ENCODE measurements at places on chromosomes 6 and 20.
A peak's percentile ranks its signal among the peaks of the same experiment; 100 is the strongest.

- DNase-seq, result no peak
Measured at GRCh38 chr6:163738725-163739407, 324.3 kb downstream of the QKI start.

DNA sequence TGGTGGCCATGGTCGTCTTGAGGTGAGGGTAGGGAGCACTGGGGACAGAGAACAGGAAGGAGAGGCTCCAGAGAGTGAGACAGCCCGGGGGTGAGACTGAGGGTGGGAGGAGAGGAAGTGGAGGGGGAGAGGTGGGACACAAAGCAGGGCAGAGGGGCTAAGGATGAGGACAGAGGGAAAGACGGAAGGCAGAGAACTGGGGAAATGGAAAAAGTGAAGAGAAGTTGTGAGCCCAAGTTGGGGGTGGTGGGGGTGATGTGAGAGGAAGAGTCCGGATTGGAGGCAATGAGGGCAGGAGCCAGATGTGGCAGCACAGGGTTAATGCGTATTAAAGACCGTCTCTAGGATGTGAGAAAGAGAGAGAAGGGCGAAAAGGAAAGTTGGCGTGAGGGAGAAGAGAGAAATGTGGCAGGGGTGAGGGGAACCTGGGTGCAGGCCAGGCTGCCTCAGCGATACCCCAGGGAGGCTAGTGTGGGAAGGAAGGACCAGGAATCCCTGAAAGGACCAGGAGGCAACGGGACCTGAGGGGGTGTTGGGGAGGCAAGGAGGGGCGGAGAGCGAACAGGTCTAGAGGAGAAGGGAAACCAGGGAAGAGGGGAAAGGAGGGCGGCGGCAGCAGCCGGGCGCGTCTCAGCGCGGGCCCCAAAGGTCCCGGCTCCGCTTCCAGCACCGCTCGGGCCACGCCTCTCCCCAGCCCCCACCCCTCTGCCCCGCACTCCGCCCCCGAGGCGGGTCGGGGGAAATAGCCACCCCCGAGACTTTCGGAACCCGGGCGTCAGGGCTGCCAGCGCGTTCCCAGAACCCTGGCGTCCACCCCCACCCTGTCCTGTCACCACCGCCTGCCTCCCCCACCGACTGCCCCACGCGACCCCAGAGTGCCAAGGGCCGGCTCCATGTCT lies at the start of gene PPP1R18:
Gene PPP1R18, minus strand, starts transcription at position 637 of the 899 bp plus-strand sequence. Its CDS starts 627 bp downstream, at position 10.
- peak; percentile 46 for DNase-seq

GRCh38 chr6:68654134-68654533 lies 19.1 kb downstream of the ADGRB3 start:
- DNase-seq, result no peak

GRCh38 chr20:16098890-16099639 lies 474.2 kb downstream of the KIF16B start:
- DNase-seq, result no peak

- DNase-seq, result no peak
Measured at GRCh38 chr6:7615611-7616383, 25.8 kb downstream of the SNRNP48 start.

DNA sequence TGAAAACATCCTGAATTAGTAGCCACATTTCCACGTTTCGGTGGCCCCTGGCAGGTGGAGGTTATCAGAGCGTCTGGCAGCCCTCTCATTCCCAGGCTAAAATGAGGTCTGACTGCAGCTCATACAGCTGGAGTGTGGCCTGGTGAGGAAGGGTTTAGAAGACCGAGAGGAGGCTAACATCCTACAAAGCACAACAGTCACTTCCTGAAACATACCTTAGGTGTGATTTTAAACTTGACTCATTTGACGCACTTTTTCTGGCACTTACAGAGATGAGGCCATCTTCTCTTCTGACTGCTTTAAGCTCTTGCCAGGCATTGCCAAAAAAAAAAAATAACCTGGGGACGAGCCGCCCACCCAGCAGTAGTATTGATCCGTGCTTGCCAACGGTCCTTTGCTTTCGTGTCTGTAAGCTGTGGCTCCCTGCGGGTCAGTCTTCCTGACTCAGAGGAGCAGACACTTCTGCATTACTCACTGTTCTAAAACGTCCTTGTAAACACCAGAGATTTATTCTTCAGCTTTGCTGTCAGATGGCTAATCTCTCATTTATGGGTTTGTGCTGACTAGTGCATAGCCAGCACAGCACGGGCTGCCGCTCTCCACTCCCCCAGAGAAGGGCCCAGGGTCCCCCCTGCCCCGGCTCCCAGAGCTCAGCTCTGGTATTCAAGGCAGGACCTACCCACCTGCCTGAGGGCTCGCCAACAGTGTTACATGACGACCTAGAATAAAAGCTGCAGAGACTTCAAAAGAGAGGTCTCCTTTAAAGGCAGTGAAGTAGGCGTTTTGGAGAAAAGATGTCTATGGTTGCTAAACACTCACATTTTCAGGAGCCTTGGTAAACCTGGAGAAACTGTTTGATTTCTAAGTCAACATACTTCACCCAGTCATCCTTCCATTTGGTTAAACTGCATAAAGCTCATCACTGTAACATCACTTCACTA lies 78.5 kb upstream of the FRMD1 start:
- DNase-seq, result no peak

DNA sequence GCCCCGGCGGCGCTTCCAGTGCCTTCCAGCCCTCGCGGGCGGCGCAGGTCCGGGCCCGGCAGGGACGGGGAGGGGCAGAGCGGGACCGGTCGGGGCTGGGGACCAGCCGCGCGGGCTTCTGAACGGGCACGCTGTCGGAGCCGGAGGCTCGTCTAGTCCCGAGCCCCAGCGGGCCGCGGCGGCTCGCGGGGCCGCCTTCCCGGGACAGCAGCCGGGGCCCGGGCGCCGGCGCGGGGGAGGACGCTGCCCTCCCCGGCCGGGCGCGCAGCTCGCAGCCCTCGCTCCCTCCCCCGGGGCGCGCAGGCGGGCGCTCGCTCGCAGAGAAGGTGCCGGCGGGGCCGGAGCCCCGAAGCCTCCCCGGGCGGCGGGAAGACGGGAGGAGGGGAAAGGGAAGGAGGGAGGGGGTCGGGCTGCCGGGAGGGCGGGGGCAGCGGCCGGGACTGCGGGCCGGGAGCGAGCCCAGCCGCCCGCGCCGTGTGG lies 696 bp upstream of the SIRPA start:
- peak; percentile 83 for DNase-seq

GRCh38 chr6:40472353-40472752 lies 114.8 kb downstream of the LRFN2 start:
- DNase-seq, result no peak

DNA sequence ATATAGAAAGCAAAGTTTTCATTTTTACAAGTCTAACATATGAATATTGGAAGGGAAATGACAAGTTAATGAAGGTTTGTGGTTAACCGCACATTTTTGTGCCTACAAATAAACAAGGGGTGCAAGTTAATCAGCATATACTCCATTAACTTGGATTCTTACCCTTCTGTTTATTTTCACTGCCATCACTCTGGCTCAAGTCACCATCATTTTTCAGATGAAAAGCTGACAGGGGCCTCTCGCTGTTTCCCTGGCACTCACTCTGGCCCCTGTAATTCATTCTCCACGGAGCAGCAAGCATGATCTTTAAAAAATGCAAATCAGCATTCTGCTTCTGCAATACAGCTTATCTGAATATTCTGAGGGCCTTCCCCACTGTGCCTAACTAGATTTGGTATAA lies 29.8 kb downstream of the APCDD1L start:
- no peak for DNase-seq

DNA sequence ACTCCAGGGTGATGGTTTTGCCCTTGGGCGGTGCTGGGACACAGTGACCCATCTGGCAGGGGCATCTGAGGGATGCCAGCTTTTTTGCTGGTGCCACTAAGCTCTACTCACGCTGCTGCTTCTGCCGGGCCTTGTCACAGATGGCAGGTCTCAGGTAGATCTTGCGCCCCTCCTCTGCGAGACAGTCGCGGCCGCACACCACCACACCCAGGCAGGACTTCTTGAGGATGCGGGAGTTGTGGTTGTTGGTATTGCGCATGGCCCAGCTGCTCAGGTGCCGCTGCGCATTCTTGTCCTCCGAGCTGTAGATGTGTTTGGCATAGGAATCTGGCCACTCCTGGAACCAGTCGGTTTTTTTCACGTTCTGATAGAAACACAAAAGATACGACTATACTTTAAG lies 14.7 kb downstream of the GCM1 start:
- no peak for DNase-seq

DNA sequence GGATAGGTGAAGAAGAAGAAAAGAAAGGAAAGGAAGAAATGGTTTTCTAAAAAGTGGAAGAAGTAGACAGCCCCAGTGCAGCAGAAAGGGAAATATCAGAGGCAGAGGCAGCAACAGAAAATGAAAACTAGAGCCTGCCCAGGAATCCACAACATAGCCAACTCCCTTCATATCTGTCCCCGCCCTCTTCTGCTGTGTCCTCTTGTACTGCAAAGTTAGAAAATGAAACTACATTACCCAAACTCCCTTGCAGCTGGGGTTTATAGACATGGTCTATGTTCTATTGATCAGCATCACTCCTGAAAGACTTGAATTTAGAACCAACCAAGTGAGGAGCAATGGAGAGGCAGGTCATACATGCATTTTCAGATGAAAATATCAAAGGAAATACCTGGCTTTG lies 200.5 kb upstream of the PHACTR1 start:
- no peak for DNase-seq

All from hypothalamus (tissue), 51 donors.